Fibroblast of skin of abdomen (primary cell): ENCODE measurements at places on chromosomes 13 and 19.
A peak's percentile ranks its signal among the peaks of the same experiment; 100 is the strongest.

GRCh38 chr19:34350161-34350561, 14.8 kb upstream of the GPI start:
- DNase-seq: peak; percentile 13

DNA sequence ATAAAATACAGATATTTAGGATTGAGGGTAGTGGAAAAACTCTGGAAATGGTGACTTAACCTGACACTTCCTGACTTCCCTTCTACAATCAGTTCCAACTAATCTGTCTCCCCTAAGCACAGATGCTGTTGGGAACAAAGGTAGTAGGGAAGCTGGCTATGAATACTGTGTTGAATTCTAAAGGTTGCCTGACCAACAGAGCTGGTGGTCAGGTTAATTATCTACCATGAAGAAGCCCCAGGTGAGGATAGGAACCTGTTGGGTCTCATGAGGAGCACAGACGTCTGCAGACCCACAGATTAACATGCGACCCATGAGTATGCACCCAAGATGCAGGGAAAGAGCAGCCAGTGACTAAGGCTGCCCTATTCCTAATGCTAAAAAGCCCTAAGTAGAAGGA, 172.3 kb downstream of the DIAPH3 start:
- no peak for DNase-seq

GRCh38 chr19:21694171-21694906, 73.0 kb downstream of the ZNF100 start:
- no peak for DNase-seq

- no peak for DNase-seq
These were observed 130.1 kb downstream of the RGCC start for GRCh38 chr13:41587490-41587889.

GRCh38 chr13:25688536-25688935, 316.8 kb downstream of the ATP8A2 start:
- no peak for DNase-seq

- no peak for DNase-seq
These were observed 23.5 kb upstream of the LAIR1 start for GRCh38 chr19:54387991-54388801.

GRCh38 chr13:110799246-110800236, 86.0 kb downstream of the ING1 start:
- peak; percentile 91 for DNase-seq

DNA sequence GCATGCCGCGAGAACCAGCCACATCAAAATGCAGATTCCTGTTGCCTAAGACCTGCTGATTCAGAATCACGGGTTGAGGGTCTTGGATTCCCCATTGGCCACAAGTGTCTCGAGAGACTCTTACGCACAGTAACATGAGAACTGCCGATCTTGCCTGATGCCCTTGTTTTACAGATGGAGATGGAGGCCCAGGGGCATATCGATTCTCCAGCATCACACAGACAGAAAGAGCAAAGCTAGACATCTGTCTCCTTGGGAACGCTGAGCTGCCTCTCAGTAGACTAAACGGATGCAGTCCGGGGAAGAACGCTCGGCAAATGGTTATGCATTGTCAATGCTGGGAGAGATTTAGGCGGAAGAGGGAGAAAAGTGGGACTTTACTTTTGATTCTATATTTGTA, 5.4 kb downstream of the NLRP12 start:
- no peak for DNase-seq

- DNase-seq: no peak
These were observed 81.3 kb downstream of the SLC7A1 start for GRCh38 chr13:29513981-29514719.

DNA sequence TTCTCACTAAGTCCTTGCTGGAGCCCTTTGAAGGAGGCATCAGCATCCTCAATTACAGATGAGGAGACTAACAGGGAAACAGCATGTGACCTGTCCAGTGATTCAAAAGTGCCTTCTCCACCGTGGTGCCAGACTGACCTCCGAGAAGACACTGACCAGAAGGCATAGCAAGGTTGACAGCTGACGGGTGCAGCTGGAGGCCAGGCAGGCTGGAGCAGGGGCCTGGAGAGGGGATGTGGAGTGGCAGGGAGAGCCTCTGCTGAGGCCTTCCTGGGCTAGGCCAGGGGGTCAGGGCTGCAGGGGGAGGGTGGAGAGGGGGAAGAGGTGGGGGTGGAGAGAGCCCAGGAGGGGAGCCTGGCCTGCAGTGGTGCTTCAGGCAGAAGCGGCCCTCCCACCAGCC, 66.3 kb downstream of the KCTD15 start:
- no peak for DNase-seq

DNA sequence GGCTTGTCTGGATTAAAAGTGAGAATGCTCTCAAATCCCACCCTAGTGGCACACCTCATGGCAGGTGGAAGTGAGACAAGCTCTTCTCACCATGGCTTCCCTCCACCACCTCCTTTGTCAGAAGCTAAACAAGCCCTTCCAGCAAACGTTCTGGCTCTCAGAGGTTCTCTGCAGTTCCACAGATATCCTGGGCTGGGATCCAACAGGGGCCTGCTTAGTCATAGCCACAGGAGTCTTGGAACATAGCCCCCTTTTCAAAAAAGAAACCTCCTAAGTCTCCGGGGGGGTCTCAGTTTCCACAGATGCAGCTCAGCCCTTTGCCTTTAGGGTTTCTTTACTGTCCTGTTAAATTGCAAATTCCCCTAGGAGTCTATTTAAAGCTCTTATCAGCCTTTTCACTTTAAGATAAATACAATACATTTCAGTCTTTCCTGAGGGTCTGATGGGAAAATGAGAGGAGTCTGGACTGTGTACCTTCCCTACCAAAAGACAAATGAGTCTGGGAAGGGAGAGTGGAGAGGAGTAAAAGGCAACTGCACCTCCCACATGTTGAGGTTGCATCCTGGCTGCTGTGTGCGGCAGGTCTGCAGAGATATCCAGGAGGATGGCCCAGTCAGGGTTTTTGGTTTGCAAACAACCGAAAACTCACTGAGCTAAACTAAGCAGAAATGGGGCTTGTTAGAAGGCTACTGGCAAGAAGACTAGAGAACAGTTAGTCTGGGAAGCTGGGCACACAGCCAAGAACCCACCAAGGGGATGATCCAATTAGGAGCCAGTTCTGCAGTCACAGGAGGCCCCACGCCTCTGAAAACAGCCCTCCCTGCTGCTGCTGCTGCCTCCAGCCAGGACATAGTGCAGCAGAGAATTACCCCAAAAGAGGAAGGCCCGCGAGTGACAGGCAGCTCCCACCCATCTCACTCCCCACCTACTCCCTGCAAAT, 41.4 kb upstream of the SERP2 start:
- peak; percentile 93 for DNase-seq

DNA sequence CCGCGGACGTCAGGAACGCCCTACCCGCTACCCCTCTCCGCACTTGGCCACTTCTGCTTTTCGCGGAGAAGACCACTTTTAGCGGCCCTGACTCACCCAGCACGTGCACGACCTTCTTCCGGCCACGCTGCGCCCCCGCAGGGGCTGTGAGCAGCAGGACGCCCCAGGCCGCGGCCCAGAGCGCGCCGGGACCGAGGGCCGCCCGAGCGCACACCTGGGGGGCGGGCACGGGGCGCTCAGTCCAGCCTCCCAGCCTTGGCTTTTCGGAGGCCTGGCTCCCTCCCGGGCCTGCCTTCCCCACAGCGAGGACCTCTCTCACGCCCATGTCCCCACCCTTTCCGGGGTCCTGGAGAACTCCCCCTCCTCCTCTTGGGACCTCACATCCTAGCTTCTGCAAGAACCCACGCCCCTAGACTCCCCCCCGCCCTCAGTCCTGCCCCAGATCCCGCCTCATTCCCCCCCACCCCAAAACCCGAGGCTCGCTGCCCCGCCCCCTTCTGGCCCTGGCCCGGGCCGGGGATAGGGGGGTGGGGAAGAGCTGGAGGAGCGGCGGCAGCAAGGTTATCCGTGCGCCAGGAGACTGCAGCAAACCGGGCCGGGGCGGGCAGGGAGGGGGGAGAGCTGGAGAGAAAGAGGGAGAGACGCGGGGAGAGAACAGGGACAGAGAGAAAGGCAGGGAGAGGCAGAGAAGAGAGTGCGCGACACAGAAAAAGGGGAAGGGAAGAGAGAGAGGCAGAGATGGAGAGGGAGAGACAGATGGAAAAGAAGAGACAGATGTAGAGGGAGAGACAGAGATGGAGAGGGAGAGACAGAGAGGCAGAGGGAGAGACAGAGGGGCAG, 11.5 kb downstream of the TM6SF2 start:
- no peak for DNase-seq

GRCh38 chr19:12778017-12778904, 2.9 kb upstream of the HOOK2 start:
- peak; percentile 83 for DNase-seq

DNA sequence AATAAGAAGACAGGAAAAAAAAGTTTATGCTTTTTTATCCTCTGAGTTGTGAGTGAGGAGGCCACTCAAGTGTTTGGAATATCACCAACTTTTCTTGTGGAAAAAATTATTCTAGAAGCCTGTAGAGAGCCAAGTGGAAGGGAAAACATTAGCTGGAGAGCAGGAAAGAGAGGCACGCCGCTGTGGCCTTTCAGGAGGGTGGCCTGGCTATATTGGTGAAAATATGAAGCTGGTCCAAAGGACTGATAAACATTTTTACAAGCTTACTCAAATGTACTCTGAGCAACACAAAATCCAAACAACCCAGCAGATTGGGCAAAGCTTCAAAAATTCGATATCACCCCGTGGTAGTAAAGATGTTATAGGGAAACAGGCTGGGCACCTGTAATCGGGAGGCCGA, 2.3 kb upstream of the EIF3G start:
- DNase-seq: no peak

- no peak for DNase-seq
These were observed 114.6 kb upstream of the ZNF91 start for GRCh38 chr19:23509686-23510450.

GRCh38 chr13:25401958-25402357, 30.2 kb downstream of the ATP8A2 start:
- DNase-seq: no peak

DNA sequence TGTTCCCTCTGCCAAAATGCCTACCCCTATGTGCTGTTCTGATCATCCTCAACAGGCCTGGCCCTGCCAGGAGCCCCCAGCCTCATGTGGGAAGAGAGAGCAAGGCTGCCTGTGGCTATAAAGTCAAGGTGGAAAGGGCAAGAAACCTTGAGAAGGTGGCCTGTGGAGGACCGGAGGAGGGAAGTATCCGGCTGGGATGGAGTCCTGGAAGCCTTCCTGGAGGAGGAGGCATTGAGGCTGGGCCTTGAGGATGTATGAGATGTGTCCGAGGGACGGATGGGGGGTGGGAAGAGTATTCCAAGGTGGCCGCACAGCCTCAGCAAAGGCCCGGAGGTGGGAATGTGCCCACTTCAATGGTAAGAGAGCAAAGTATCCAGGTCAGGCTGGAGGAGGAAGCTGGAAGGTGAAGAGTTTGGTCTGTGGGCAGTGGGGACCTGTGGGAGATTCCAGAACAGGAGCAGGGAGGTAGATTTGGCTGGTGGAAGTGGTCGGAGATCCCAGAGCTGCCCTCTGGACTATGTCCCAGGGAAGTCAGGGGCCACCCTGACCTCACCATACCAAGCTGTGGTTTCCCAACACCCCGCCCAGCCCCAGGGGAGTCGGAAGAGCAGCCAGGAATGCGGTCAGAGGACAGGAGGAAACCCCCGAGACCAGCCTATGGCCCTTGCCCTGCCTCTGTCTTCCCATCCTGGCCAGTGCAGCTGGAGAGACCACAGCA, 3.0 kb upstream of the PLIN4 start:
- no peak for DNase-seq

- peak; percentile 84 for DNase-seq
These were observed 73.6 kb downstream of the COL4A1 start for GRCh38 chr13:110233181-110233950.

GRCh38 chr19:40599902-40600569, 1.1 kb upstream of the LTBP4 start:
- no peak for DNase-seq

DNA sequence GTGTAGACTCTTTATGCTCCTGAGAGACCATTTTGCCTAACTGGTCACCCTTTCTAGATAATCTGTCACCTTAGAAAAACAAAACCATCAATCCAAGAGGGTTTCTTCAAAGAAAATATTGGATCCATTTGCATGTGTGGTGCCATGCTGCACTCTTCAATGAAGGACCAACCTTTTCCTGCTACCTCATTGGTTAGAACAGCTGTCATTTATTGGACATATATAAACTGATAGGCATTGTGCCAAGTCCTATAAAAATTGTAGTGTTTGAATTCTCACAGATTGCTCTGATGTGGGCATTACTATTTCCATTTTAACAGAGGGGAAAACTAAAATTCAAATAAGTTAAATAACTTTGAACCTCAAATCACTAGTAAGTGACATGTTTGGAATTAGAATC, 333.2 kb downstream of the MYO16 start:
- DNase-seq: no peak

DNA sequence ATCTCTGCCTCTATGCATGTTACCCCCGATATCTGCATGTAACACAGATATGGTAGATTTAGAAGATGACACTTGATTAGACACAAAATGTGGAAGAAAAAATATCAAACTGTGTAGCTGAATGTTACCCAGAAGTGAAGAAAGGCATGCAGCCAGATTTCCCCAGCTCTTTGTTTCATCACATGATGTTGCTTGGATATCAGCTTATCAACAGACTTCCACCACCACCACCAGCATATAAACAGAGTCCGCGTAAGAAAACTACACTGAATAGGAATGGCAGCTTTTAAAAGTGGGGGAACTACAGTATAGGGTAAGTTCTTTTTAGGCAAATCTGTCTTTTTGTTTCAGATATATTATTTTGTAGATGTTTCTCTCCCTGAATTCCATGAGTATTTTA, at the start of gene FAM216B:
FAM216B (plus strand) TSS at position 233 of the 400 bp plus-strand sequence. CDS start 2,484 bp downstream, outside the sequence.
- no peak for DNase-seq

GRCh38 chr19:58204566-58204965, 21.7 kb downstream of the ZNF274 start:
- no peak for DNase-seq

- no peak for DNase-seq
These were observed 126.7 kb downstream of the MAB21L1 start for GRCh38 chr13:35349673-35350278.

DNA sequence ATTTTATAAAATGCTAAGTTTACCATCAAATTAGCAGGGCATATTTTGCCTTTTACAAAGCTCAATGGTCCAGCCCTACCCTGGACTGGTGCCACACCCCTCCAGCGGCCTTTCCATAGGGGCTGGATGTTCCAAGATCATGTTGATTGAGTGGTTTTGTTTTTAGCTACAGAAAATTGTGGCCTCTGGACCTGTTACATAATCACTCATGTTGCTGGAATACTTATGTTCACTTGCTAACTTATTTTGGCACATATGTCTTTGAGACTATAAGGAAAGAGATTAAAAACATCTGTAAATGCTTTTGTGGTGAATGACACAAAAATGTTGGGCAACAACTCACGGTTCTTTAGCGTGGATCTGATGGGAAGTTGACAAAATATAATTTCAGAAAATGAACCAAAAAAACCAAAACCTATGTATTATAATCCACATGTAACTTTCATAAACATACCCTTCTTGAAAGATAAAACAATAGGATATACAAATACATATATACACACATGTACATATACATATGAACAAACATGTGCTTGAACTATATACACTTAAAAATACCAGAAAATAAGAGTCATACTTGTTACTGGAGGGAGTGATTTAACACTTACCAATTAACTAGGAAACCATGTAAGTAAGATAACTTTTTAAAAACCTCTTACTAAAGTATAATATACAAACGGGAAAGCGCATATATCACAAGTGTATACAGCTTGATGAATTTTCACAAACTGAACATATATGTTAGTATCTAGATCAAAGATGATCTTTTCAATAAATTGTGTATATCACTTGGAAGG, 46.6 kb upstream of the SLC15A1 start:
- DNase-seq: peak; percentile 93

- no peak for DNase-seq
These were observed 65.9 kb upstream of the ZNF599 start for GRCh38 chr19:34838753-34839431.
